ENCODE measurements at places on chromosomes 3 and 15. TPM values are rescaled to one million over a fixed set of nuclear protein-coding genes. Genes with fewer than 3 reads are reported as not detected.
A peak's percentile ranks its signal among the peaks of the same experiment; 100 is the strongest.

DNA sequence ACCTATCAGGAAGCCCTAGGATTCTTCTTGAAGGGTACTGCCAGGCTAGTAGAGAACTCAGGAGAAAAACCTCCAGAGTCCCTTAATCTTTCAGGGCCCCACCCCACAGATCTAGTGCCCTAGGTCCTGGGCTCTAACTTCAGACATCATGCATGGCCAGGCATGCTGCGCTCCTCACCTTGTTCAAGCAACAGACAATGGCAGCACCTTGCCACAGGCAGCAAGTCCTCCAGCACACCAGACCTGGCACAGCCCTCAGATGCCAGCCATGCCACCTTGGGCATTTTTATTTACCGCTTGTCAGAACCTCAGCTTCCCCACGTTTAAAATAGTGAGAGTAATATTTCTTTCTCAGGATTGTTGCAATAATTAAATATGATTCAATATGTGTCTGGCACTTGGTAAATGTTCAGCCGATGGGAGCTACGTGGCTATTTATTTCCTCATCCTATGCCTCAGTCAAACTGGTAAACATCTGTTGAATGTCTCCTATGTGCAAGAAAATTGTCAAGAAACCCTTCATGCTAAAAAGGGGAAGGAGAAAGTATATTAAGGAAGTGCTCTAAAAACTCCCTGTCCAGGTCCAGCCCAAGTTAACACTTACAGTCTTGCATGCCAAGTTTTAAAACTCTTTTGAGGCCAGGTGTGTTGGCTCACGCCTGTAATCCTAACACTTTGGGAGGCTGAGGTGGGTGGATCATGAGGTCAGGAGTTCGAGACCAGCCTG, 14.5 kb upstream of the CCR1 start:
- no peak overlapping the region for H3K27ac ChIP-seq
- no peaks in the 10 kb centered on the region for H3K27me3 ChIP-seq
- H3K36me3 ChIP-seq, result no peaks in the 10 kb centered on the region
- no peaks in the 10 kb centered on the region for H3K4me1 ChIP-seq

KCNMB3 gene
- 7.4 TPM for total RNA-seq

SMAD3 gene
- total RNA-seq, result 99.5 TPM

DNA sequence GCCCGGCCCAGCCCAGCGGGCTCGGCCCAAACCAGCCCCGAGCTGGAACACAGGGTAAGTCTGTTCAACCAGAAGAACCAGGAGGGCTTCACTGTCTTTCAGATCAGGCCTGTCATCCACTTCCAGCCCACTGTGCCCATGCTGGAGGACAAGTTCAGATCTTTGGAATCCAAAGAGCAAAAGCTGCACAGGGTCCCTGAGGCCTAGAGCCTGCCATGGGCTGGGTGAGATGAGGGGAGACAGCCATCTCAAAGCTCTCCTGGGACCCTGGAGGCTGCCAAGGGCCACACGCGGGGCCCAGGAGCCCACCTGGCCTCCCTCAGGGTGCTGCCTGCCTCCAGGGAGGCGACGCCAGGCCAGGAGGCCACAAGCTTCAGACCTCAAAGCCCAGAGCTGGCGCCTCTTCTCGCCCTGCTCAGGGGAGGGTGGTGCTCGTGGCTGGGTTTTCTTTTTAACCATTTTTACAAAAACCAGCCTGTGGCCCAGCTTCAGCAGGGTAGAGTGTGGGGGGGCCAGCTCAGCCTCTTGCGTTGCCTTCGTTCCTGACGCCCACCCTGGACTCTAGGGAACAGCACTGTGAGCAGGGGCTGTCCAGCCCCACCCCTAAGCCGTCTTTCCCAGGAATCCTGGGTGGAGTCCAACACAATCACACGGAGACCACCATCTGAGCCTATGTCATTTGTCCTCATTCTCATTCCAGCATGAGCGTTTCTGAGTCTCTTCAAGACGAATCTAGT, 107.0 kb downstream of the ETFA start:
- DNase-seq, result no peak
- no peaks in the 10 kb centered on the region for H3K4me1 ChIP-seq
- H3K36me3 ChIP-seq, result no peaks in the 10 kb centered on the region
- H3K4me3 ChIP-seq, result no peak overlapping the region

LINGO1 gene
- not detected for total RNA-seq

PHLDB2 gene
- total RNA-seq, result 42.7 TPM

DNA sequence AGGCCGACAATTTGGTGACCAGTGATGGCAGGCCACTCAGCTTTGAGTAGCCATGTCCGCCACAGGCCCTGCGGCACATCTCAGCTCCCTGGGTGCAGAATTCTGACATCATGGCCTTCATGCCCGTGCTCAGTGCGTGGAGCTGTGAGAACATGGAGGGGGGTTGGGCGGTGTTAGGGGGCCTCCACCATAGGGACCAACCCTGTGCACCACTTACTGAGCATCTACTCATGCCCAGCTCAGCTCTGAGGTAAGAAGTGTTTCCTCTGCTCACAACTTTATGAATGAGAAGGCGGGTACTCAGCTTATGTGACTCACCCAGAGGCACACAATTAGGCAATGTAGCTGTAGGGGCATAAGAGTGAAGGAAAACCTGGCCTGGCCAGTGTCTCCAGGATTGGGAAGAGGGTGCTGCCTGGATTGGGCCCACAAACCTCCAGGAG, 10.5 kb downstream of the ACOX2 start:
- DNase-seq, result peak; percentile 54
- no peak overlapping the region for H3K27ac ChIP-seq
- peaks cover 29% of the 10 kb centered on the region for H3K4me1 ChIP-seq
- H3K36me3 ChIP-seq, result no peaks in the 10 kb centered on the region

All from PC-9 (cell line).